Left forelimb (tissue), 1 donor: ENCODE measurements at places on chromosomes 12 and 14.
A peak's percentile ranks its signal among the peaks of the same experiment; 100 is the strongest.

- DNase-seq, result no peak
Observed at GRCh38 chr12:121767525-121768016, 25.9 kb downstream of the RHOF start.

DNA sequence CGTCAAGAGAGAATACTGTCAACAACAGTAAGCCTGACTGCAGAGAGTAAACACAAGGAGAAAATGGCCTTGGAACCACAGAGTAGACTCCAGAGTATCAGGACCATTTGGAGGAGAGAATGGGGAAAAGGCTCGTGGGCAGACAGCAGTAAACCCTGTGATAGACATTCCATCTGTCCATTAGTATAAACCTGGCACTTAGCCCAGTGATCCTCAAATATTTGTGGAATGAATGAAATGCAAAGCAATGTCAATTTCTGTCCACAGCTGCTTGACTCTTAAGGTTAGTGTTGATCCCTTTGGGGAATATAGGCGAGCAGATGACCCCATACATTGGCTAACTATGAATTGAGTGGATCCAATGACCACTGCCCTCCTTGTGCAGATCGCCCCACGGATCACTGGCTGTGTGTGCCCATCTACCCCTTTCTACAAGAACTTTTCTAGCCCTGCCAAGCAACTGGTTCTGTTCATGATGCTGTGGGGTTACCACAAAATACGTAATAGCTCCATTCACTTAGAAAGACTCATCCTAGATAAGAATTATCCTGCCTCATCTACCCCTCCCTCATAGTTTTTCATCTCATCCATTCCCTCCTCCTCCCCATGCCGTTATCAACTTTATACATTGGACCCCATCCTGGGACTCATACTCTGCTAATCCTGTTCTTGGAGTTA is 846.8 kb downstream of the NRXN3 start:
- DNase-seq, result no peak

DNA sequence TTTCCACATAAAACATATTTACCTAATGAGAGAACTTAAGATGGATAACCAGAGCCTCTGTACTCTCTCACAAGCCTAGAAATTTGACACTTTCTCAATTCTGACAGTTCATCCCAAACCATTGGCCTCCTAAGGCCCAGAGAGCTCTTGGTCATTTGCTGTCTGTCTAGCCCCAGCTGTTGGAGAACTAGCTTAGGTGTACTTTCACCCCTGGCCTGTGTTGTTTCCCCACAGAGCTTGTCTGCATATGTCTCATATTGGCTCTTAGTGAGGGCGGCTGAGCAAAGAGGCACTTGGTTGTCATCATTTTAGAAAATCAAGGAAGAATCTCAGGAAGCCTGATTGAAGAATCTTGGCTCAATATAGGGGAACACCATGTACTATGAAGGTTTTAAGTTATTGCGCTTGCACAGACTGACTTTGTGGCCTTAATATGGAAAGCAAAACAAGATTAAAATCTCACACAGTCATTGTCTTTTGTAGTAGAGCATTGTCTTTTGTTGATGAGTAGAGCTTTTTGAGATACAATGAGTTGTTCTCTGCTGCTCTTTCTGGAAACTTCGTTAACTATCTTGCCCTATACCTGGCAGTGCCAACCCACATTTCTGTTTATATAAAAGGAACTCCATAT is 324.6 kb downstream of the RAD51B start:
- no peak for DNase-seq

DNA sequence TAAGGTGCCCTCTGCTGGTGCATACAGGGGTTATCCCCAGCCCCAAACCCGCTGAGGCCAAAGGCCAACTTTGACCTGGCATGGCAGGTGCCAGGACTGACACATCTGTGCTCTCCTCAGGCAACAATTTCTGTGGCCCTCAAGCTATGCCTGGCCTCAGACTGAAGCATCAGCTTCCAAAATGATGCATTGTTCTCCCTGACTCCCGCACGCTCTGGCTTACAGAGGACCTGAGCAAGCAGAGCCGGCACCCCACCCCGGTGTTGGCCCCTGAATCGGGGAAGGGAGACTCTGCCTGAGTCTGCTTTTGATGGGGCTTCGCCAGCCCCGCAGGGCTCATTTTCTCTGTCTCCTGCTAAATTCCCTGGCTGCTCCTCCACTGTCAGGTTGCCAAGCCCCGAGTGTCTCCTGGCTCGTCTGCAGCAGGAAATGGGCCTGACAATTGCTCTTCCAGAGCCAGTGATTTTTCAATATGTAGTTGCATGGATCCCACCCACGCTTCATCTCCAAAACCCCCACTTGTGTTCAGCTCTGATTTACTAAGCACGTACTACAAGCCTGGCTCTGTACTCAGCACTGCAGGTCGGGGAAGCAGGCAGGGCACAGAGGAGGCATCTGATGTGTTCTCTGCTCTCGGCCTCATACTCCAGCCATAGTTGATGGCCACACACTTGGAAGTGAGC is 126.1 kb downstream of the SLC38A6 start:
- peak; percentile 79 for DNase-seq

DNA sequence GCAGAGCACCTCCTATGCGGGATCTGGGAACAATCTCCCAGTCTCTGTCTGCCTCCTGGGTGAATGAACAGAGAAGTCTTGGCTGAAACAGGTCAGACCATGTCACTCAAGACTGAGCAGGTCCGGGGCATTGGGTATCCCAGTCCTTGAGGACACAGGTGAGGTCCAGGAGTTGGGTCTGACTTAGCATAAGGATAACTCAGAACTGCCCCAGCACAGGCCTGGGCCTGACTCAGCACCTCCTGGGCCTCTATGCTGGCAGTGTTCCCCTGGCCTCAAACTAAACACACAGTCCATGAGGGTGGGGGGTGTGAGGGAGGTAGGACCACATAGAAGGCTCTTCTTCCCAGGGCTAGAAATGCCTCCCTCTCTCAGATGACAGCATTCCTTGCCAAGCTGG is 1.5 kb upstream of the SDR9C7 start:
- peak; percentile 34 for DNase-seq

GRCh38 chr14:41604721-41605531 is 1.8 kb upstream of the LRFN5 start:
- DNase-seq, result peak; percentile 83

- DNase-seq, result no peak
Observed at GRCh38 chr12:109581856-109582255, 8.3 kb downstream of the MVK start.

- DNase-seq, result no peak
Observed at GRCh38 chr12:79441534-79441933, 249.2 kb downstream of the PAWR start.

- no peak for DNase-seq
Observed at GRCh38 chr14:72975770-72976169, 49.5 kb downstream of the DCAF4 start.

- DNase-seq, result no peak
Observed at GRCh38 chr14:100382106-100382455, 58.9 kb downstream of the SLC25A47 start.

DNA sequence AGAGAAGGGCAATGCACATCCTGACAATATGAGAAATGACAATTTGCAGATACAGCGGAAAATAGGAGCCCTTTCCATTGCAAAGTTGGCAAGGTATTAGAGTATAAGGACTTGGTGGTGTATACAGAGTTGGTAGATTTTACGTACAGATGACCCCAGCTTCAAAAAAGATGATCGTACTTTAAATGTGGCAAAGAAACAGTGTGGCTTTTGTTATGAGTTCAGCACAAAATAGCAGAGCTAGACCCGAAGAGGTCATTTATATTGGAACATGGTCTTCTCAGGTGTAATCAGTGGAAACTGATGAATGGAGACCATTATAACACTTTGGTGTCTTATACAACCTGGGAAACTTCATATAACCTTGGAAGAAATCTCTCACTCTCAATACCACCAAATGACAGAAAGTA is 2.3 kb downstream of the CLEC2B start:
- no peak for DNase-seq

GRCh38 chr14:71243697-71244096 is 336.4 kb downstream of the PCNX1 start:
- no peak for DNase-seq

GRCh38 chr12:4771172-4771959 is 51.2 kb downstream of the GALNT8 start:
- DNase-seq, result no peak

DNA sequence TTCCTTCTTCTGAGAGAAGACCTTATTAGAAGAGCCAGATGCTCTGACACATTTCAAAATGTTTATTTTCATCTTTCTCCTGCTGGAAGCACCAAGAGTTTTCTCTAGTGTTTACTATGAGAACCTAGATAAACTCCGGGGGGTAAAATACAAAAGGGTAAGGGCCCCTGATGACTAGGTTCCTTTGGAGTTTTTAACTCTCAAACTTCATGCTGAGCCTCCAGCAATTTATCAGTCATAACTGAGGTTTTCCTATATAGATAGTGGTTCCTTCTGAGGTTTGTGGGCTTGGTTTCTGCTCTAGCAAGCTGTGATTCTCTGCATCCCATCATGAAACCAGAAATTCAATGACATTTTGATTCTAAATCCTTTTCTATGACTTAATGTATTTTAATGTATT is 210.9 kb downstream of the LRFN5 start:
- DNase-seq, result no peak

GRCh38 chr14:73457041-73457923 is 1.1 kb downstream of the NUMB start:
- peak; percentile 71 for DNase-seq

DNA sequence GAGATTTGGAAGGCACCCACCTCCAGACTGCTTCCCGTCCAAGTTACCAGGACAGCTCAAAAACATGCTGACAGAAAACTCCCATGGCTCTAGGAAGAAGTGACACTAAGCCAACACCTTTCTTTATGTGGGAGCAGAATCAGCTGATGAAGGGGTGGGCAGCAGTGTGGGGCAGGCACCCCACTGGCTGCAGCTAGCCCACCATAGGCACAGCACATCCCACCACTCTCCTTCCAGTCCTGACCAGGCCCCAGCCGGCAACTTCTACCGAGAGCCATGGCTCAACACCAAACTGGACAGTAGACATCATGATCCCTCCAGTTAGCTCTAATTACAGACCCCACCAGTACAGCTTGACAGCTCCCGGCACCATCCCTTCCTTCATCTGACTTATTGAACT is 45.0 kb downstream of the SH2B3 start:
- DNase-seq, result no peak

- DNase-seq, result no peak
Observed at GRCh38 chr12:126998747-126999285, 1268.2 kb upstream of the TMEM132C start.

GRCh38 chr14:96817750-96818666 is 20.8 kb downstream of the VRK1 start:
- no peak for DNase-seq

DNA sequence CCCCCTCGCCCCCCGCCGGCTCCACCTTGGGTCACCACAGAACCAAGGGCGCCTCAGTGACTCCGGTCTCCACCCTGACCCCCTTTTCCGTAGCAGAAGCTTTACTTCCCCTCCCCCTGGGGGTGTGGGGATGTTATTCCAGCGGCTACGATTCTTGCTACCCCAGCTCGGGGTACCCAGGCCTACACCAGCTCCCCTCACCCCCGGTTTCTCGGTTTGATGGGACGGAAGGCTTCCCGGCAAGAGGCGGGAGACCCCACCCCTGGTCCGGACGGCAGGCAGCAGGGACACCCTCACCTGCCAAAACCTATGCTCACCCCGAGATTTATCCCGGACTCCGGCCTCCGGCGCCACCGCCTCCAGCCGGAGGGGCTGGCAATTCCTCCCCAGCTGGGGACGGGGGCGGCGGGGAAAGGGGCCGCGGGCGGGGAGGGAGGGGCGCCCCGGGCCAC is 619 bp downstream of the RAB15 start:
- no peak for DNase-seq

- no peak for DNase-seq
Observed at GRCh38 chr12:48818831-48819590, 715 bp downstream of the CACNB3 start.

GRCh38 chr12:106288494-106289195 is 13.9 kb upstream of the TCP11L2 start:
- no peak for DNase-seq

DNA sequence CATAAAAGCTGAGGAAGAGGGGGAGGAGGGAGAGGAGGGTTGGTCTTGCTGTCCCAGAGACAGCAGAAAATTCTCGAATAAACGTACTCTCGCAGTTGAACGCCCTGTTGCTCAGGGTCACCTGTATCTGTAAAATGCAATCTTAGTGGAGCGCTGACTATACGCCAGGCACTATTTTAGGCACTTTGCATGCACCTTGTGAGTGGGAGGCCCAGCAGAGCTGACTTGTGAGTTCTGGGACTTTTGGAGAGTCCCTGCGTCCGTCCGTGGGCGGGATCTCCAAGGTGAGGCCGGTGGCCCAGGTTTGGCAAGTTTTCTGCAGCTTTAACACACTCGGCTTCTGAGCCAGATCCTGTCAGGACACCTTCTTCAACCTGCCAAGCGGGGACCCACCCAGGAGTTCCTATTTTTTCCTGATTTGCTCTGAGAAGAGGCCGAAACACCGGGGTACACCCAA is 32.5 kb upstream of the PLEKHG6 start:
- no peak for DNase-seq

DNA sequence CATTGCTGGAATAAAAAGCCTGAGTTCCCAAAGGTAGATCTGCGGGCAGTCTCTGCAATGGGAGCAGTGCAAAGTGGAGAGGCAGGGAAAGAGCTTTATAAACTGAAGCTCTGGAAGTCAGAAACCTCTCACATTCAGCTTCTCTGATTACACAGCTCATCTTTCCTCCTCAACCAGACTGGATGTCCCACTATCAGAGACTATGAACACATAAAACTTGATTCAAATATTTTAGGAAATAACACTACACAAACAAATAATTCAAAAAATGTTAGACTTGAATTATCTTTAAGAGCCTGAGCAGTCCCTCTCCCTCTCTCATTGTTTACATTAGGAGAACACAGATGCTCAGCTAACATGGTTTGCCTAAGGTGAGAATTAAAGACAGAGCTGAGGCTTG is 72.9 kb downstream of the DENND5B start:
- DNase-seq, result no peak

- peak; percentile 41 for DNase-seq
Observed at GRCh38 chr12:130700492-130701401, 15.4 kb downstream of the RIMBP2 start.

DNA sequence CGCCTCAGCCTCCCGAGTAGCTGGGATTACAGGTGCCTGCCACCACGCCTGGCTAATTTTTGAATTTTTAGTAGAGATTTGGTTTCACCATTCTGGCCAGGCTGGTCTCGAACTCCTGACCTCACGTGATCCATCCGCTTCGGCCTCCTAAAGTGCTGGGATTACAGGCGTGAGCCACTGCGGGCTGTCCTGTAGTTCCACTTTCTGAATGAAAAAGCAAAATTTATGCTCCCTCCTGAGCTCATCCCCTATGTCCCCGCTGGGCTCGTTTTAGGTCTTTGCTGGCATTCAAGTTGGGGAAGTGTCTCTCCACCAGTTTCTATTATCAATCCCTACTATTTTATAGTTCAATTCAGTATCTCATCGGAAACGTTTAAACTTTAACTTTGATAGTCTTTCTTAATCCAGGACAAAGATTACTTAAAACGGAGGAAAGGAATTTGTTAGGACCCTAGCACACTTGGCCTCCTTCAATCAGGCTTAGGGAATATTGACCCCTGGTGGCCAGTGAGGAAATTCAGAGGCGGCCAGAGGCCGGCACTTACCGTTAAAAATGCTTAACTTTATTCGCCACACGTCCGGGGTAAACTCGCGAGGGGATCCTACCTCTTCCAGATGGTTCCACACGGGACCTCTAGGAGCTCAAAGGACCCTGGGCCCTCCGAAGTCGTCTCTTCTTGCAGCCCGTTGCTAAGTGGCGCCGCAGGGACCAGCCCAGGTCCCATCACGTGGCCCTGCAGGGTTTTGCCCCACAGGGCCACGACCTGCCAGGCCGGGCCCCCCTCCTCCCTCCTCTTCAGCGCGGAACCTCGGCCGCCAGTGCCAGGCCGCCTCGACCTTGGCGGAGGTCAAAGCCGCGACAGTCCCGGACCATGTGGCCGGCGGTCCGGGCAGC is 11.4 kb upstream of the DNAL1 start:
- peak; percentile 78 for DNase-seq

- peak; percentile 69 for DNase-seq
Observed at GRCh38 chr12:126384026-126384564, 1318.9 kb downstream of the AACS start.
